GM04504 (cell line): ENCODE measurements at places on chromosomes 4 and X.

DNA sequence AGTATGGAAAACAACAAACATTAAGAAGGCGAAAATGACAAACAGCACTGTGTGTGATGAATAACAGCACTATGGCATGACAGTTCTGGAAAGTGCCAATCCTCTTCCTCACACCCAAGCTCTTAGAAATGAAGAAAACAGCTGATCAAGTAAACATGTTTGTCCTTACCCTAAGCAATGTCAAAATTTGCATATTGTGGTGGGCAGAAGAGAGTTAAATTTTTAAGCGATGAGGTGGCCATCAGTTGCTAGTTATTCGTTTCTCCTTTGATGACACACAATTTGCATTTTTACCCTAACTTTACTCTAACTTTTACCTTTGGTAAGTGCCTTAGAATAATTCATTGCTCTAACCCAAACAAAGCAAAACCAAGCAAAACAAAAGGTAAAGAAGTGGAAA, 8.8 kb downstream of the PROM1 start:
- no peak for DNase-seq

DNA sequence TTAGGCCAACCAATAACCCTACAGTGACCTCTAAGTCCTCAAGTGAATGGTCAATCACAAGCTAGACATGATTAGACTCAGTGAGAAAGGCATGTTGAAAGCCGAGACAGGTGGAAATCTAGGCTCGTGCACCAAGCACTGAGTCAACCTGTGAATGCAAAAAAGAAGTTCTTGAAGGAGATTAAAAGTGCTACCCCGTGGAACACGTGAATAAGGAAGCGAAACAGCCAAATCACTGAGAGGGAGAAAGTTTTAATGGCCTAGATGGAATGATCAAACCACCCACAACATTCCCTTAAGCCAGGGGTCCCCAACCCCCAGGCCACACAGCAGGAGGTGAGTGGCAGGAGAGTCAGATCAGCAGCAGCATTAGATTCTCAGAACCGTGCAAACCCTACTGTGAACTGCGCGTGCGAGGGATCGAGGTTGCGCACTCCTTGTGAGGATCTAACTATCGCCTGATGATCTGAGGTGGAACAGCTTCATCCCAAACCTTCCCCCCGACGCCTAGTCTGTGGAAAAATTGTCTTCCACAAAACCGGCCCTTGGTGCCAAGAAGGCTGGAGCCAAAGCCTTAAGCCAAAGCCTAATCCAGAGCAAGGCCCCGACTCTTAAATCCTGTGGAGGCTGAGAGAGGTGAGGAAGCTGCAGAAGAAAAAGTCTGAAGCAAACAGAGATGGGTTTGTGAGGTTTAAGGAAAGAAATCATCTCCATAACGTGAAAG, 19.5 kb upstream of the PDE6B start:
- no peak for DNase-seq

- DNase-seq = no peak
Measured at GRCh38 chr4:114040319-114041116, 61.1 kb upstream of the ARSJ start.

DNA sequence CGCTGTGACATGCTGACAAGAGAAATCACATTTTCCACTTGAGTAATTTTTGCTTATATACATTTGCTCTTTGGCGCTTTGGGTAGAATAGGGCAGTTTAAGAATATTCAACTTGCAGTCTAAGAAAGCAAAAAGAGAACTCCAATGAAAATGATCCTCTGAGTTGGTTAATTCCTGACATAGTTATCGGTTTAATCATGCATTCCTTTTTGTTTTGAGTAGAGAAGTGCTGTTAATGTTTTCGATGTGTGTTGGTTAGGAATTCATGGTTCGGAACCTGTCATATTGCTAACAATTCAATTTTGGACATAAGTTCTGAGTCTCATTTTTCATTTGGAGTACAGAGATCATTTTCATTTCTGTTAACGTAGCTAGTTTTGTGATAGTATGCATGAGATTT, 700.6 kb upstream of the PITX2 start:
- DNase-seq = peak; percentile 27

DNA sequence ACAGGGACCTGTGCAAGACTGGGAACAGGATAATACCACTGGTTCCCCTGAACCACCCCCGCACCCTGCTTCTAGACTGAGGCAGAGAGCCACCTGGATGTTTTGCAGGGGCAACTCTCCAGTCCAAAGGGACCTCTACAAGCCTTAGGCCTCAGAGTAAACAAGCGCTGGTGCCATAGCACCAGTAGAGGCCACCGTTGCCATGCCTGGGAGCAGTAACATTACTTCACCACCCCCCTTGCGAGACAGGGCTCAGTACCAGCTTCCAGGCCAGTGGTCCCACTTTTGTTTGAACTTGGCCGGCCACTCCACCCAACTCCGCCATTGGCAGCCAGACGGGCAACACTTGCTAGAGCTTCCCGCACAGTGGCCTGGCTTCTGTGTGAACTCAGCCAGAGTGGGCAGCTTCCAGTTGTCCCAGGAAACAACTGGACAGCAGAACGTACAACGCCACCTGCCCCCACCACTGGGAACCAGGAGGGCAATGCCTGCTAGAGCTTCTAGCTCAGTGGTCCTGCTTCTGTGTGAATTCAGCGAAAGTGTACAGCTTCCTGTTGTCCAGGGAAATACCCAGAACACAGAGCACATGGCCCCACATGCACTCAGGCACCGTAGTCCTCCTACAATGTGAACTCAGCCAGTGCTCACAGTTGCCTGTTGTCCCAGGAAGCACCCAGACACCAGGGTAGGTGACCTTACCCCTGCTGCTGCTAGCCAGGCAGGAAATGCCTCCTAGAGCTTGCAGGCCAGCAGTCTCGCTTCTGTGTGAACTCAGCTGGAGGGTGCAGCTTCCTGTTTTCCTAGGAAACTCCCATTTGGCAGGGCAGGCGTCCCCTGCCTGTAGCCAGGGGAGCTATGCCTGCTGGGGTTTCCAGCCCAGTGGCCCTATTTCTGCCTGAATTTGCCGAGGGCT, 39.9 kb upstream of the PCDH19 start:
- no peak for DNase-seq

GRCh38 chr4:48341776-48342605, 662 bp downstream of the SLAIN2 start:
- no peak for DNase-seq

- no peak for DNase-seq
Measured at GRCh38 chr4:95186666-95187065, 362.1 kb downstream of the UNC5C start.

- no peak for DNase-seq
Measured at GRCh38 chr4:174672276-174672675, 150.0 kb upstream of the HPGD start.

DNA sequence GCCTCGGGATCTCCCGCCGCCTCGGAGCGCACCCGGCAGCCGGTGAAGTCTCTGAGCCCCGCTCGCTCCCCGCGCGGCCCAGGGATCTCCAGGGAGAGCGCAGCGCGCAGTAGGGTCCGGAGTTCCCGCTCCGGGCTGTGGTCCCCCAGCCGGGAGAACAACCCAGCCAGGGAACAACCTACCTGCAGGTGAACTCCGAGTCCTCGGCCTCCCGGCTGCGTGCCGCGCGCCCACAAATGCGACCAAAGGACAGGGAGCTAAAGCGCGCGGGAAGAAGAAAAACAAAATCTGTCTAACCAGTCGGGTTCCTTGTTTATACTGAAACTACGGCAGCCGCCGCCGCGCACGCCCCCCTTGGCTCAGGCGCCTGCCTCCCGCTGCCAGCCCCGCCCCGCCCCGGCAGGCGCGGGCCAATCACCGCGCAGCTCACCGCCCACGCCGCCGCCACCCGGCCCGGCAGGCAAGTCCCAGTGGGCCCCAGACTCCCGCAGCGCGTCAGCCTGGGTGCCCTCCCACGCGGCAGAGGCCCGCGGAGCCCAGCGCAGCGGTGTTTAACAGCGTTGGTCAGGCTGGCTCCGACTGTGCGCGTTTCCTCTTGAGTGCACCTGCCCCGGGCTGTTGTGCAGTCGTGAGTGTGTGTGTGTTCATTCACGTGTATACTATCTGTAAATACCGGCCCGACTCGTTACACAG, at the start of gene RASGEF1B:
TSS of gene RASGEF1B (minus strand) at position 320 of the 693 bp plus-strand sequence. CDS start 12,399 bp downstream, outside the sequence.
- no peak for DNase-seq

GRCh38 chrX:71081330-71082123, 13.4 kb upstream of the SNX12 start:
- DNase-seq = no peak

DNA sequence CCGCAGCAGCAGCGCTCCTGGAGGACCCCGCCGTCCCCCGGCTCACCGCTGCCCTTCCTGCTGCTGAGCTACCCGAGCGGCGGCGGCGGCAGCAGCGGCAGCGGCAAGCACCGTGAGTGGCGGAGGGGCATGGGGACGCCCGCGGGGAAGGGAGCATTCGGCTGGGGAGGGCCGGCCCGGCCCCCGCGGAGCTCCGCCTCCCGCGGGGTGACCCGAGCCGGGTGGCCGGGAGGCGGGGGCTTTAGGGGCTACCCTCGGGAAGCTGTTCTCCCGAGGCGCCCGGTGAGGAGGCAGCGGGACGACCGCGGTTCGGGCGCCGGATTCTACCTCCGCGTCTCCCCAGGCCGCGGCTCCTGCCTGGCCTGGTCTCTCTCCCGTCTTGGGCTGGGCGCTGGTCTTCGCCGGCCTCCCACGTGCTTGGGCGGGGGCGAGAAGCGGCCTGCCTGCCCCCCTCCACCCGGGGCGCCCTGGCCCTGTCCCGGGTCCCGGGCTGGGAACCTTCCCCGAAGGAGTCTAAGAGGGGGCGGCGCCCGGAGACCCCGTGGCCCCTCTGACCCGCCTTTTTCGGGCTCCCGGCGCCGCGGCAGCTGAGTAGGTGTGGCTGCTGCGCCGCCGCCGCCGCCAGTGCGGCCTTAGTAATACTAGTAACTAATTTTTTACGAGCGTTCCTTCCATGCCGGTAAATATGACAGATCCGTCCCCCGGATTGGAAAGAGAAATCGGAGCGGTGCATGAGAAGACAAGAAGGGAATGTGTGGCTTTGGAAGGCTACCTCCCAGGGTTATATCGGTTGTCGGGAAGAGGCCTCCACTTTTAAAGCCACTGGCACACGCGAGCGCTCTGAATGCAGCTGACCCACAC, 16.4 kb upstream of the RUFY3 start:
- peak; percentile 61 for DNase-seq

DNA sequence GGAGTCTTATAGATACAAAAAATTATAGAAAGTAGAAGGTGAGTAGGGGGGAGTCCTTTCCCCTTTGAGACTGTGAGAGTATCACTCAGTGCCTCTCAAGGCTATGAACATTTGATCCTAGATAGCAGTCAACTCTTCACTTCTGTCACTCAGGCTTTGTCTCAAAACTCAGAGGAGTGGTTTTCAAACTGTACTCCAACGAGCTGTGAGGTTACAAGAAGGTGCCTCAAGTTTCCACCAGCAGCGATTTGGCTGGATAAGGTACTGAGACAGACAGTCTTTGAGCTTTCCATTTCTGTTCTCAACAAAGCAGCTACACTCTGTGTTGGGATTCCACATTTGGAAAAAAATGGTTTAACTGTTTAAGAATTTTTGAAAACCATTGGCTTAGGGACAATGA, 48.0 kb upstream of the NDST3 start:
- DNase-seq = no peak

DNA sequence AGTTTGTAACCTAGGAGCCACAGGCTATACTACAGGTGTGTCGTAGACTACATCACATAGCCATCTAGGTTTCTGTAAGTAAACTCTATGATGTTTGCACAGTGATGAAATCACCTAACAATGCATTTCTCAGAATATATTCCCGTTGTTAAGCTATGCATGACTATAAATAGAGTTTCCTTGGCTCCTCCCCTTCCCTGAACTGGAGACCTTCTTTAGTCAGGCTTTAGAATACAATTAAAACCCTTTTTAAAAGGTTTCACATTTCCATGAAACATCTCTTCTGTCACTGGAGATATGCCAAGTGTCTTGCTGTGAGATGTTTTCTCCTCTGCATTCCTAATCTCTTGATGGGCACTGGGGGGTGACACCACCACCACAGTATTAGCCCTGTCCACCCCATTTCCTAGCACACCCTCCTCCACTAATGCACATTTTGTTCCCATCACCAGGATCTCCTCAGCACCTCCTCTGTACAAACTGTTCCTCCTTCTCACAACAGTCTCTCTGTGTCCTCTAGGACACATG, 334.6 kb upstream of the CPEB2 start:
- no peak for DNase-seq

DNA sequence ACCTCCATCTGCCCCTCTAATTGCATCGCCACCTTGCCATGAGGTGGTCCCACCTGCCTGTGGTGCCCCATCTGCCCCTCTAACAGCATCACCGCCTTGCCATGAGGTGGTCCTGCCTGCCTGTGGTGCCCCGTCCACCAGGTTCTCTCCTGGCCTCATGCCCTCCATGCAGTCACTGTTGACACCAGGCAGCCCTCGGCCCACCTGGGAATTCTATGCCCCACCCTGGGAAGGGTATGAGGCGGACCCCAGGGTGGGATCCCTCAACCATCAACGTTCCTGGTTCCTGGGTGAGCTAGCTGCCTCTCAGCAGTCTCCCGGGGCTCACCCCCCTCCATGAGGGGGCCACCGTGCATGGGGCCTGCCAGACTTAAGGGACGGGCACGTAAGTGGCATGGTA, 38.9 kb downstream of the ACOX3 start:
- DNase-seq = no peak

GRCh38 chr4:41366911-41367517, 110.3 kb downstream of the UCHL1 start:
- no peak for DNase-seq

DNA sequence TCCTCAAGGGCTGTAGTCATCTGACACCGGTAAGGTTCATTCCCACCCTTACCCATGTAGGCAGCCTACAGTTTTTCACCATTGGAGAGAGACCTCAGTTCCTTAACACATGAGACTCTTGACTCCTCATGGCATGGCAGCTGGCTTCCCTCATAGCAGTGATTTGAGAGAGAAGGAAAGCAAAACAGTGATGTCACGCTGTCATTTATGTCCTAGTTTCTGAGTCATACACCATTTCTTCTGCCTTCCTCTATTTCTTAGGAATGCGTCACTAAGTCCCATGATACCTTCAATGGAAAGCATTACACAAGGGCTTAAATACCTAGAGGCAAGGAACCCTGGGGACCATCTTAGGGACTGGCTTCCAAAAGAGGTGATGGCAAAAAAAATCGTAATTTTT, 226.1 kb downstream of the SPCS3 start:
- no peak for DNase-seq

DNA sequence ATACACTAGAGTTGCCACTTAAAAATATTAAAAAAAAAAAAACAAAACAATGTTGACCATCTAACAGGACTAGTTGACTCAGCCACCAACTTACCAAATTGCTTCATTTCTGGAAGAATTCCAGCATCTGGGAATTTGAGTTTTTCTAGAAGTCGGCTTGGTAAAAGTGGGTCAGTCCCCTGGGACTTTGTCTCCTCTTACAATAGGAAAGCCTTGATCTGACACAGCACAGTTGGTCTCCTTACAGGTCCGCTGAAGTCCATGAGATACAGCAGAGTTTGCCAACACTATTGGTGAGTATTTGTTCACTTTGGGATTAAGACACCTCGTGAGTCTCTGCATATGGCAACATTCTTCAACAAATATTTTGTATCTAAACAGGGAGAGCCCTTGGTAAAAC, 18.2 kb upstream of the DDIT4L start:
- DNase-seq = no peak

GRCh38 chrX:20394451-20394850, 127.7 kb upstream of the RPS6KA3 start:
- no peak for DNase-seq
